ENCODE measurements at places on chromosomes 4 and X. TPM values are rescaled to one million over a fixed set of nuclear protein-coding genes. Genes with fewer than 3 reads are reported as not detected.
A peak's percentile ranks its signal among the peaks of the same experiment; 100 is the strongest.

The AMBN gene
- total RNA-seq = not detected

The UBE2K gene
- total RNA-seq = 25.6 TPM

The CCKAR gene
- not detected for total RNA-seq

The PDGFC gene
- total RNA-seq = 24.7 TPM

The EFNB1 gene
- 22.7 TPM for total RNA-seq

The RPL34 gene
- total RNA-seq = 1,296 TPM

The FRMD7 gene
- total RNA-seq = not detected

The FAM241A gene
- total RNA-seq = 3.0 TPM

The CLIC2 gene
- 96.3 TPM for total RNA-seq

DNA sequence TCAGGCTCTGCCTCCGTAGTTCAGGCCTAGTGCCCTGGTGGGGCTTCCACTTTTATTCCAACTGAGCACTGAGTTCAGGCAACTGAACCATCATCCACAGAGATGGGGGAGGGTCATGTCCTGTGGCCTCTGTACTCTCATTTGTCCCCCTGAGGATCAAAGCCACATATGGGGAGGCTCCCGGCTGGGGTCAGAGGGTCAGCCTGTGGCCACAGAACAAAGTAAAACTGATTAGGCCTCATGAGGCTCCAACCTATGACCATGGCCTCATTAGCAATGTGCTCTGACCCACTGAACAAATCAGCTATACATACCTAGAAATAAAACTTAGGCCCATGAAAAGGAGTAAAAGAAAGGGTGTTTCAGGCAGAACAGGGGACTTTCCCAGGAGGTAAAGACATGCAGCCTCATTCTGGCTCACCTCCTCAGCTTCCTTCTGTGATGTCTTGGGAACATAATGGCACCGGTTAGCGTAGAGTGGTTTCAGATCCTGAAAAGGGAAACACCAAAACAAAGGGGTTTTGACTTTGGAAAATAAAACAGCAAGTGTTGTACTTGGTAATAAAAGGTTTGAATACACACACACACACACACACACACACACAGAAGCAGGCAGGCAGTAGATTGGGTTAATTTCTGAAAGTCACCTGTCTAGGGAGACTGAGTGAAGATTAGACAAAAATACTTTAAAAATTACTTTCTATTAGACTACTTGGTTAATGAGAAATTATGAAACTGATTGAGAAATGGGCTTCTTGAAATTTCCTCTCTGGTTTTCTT is 24.3 kb downstream of the TMEM255A start:
- no peak for DNase-seq

GRCh38 chr4:42216664-42217063 is 64.2 kb upstream of the BEND4 start:
- DNase-seq = no peak

DNA sequence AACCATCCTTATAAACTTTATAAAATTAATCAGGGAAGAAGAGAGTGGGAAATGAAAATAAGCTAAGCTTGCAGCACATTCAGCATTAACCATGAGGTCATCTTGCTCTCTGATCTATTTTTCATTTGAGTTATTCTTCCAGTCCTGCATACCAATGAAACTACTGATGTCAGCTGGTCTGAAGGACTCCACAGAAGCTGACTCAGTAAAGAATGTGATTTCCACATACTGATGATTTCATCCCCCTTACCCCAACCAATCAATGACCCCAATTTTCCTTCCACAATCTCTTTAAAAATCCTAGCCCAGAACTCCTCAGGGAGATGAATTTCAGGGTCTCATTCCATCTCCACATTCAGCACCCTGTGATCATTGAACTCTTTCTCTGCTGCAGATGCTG is 18.8 kb upstream of the DSPP start:
- no peak for DNase-seq

DNA sequence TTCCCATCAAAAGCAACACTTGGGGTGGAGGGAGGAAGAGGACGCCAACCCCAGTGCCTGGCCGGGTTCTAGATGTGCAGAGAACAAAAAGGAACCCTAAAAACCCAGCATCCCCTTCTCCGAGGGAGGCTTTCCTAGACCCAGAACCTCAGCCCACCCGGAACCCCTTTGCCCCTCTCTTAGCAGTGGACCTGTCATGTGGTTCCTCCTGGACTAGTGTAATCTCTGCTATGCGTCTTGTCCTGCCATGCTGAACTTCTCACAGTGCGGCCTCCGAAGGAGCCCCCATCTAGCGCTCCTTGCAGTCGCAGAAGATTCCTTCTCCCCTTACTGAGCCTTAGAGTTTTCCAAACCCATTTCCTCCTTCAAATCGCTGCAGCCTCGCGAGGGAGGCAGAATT is 1.1 kb upstream of the PRRG3 start:
- DNase-seq = no peak

DNA sequence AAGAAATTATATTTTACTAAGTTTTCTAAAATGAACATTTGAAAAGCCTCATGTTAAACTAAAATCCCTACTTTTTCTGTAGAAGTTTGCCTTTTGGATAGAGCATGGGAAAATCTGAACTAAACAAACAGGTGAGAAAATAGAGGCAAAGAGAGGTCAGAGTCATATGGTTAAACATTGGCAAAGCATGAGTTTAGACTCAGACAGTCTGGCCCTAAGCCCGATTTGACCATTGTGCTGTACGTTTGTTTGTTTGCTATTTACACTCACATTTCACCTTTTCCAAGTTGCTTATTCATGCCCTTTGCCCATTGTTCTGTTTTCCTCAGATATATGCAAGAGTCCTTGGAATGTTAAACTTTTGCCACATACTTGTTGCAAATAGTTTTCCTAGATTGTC is 85.4 kb downstream of the TIGD2 start:
- no peak for DNase-seq

DNA sequence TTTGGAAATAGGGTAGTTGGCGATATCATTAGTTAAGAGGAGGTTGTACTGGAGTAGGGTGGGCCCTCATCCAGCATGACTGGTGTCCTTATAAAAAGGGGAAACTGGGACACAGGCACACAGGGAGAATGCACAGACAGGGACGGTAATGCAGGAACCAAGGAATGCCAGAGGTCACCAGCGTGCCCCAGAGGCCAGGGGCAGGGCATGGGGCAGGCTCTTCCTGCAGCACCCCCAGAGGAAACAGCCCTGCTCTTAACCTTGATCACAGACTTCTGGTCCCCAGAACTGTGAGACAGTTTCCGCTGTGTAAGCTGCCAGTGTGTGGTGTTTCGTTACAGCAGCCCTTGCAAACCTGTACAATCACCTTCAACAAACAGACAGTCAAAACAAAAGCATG is 15.9 kb upstream of the STOX2 start:
- no peak for DNase-seq

- no peak for DNase-seq
Measured at GRCh38 chr4:158793021-158793420, 24.2 kb downstream of the FNIP2 start.

DNA sequence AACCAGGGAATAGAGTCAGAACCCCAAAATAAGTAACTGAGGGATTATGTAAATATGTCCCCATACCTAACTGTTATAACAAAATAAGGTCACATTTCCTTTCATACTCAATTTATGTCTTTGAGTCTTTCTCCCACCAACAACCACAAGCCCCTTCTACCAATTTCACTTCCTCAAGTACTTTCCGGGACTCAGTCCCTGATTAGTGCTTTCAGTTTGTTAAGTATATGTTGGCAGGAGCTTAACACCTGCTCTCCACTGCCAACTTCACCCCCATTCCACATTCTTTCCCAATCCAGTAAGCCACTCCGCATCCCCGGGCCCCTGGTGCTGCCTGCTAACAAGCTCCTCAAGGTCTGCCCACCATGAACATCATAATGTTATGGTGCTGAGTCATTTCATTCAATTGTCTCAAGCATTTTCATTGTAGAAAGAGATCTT is 71.3 kb upstream of the SPRY1 start:
- no peak for DNase-seq

DNA sequence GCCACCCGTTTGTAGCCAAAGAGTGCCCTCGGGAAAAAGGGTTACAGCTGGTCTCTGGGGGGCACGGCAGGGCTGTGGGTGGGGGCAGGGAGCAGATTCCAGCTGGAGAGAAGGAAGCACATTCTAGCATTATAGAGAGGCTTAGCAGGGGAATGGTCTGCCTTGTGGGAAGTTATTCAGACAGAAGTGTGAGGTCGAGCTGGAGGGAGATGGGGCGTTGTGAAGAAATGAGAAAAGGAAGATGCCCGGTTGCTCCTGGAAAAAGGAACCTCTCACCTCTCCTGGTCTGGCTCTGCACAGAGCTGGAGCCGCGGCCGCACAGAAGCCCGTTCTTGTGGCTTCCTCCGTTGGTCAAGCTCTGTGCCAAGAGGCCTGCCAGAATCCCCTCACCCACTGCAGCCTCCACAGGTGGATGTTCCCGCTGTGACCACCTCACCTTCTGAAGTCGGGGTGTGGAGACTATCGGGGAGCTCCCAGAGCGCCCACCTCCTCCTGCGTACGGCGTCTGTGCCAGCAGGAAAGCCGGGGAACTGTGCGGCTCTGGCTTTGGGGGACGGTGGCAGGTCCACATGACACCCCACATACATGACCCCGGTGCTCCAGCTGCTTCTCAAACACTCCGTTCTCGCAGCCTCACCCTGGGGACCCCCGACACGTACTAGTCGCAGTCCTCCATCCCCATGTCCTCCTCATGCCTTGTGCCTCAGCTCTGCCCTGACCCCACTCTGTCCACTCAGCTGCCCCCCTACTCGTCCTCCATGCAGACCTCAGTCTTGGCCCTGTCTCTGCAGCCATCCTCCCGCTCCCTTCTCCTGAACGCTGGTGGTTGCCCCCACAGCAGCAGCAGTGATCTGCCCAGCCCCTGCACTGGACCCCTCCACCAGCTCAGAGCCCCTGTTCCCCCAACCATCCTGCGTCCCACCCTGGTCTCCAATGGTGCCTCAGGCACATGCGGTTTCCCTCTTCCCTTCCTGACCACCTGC is 52.2 kb upstream of the HGFAC start:
- DNase-seq = peak; percentile 74

GRCh38 chrX:39764441-39764914 is 333.3 kb downstream of the BCOR start:
- no peak for DNase-seq

GRCh38 chrX:147876849-147877646 is 34.7 kb upstream of the FMR1 start:
- DNase-seq = no peak

GRCh38 chr4:139624441-139625092 is 41.1 kb upstream of the MGST2 start:
- no peak for DNase-seq

DNA sequence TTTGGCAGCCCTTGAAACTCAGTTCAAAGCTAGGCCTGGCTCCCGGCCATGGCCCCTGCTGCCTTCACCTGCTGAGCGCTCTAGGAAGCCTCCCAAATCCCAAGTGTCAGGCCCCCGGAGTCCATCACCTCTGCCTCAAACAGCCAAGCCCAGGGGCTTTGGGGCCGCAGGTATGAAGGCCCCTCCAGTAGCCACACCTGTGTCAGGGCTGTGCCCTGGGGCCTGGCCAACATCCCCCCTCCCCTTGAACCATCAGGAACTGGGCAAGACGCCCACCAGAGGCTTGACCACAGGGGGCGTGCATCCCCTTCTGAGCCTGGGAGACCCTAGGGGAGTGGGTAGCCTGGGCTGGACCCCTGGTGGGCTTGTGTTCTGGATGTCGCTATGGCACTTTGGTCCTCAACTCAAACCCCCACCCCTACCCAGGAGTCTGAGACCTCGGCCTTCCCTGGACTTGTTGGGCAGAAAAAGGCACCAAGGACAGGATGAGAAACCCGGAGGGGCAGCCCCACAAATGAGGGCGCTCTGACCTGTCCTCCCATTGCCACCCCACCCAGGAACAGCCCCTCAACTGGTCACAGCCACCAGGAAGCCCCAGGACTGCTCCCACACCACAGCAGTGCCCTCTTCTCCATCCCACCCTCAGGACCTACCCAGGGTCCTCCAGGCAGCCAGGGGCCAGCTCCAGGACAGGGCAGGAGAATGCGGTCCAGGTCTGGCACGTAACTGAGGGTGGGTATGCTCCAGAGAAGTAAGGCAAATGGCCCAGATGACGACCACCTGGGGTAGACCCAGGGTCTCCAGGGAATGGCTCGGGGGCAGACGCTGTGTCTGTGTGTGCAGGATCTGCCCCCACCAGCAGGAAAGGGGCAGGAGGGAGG is 4.2 kb upstream of the SLBP start:
- DNase-seq = peak; percentile 77

- peak; percentile 81 for DNase-seq
Measured at GRCh38 chr4:174828845-174829701, at the start of gene GLRA3. Gene GLRA3 (minus strand): TSS chr4:174829247. CDS start chr4:174828811, 436 bp downstream.

GRCh38 chrX:30910124-30910860 is 21.2 kb upstream of the TAB3 start:
- DNase-seq = no peak

DNA sequence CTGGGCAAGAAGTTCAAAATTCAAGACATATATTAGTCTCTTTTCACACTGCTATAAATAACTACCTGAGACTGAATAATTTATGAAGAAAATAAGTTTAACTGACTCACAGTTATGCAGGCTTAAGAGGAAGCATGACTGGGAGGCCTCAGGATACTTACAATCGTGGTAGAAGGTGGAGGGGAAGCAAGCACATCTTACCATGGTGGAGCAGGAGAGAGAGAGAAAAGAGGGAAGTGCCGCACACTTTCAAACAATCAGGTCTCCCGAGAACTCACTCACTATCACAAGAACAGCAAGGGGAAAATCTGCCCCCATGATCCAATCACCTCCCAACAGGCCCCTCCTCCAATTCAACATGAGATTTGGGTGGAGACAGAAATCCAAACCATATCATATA is 273.3 kb upstream of the RASGEF1B start:
- no peak for DNase-seq

All from spleen (tissue), 13 donors.